ENCODE measurements at places on chromosomes 1 and 21.

GRCh38 chr21:16159213-16159970 lies 429.6 kb downstream of the USP25 start:
- DNase-seq: no peak

DNA sequence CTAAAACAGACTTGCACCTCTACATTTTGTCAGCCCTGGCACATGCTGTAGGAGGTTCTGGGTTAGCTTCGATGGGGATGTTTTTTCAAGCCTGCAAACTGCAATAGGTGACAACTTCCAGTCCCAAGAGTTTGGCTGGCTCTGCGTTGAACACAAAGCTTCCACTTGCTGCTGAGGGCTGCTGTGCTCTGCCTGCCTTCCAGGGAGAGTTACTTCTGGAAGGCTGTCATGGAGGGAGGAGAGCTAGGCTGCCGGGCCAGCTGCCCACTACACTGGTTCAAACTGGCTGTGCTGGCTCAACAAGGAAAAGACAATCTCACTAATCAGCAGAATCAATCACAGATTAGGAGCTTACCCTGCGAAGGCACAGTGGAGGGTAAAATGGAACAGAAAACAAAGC lies 46.7 kb upstream of the PPP2R5A start:
- no peak for DNase-seq

DNA sequence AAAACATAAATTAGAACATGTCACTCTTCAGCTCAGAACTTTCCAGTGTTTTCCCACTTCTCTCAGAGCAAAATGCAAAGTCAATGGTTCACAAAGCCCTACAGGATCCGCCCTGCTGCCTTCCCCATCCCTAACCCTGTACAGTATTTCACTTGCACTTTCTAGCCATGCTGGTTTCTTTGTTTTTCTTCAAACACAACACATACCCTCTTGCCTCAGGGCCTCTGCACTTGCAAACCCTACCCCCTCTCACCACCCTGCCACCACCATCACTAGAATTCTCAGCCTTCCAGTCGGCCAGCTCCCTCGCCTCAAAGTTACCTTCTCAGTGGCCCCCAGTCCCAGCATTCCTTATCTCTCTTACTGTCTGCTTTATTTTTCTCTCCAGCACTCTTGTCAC lies 17.6 kb downstream of the TEX35 start:
- DNase-seq: no peak

- DNase-seq: no peak
These were observed 53.6 kb downstream of the FBXO42 start for GRCh38 chr1:16298653-16299052.

DNA sequence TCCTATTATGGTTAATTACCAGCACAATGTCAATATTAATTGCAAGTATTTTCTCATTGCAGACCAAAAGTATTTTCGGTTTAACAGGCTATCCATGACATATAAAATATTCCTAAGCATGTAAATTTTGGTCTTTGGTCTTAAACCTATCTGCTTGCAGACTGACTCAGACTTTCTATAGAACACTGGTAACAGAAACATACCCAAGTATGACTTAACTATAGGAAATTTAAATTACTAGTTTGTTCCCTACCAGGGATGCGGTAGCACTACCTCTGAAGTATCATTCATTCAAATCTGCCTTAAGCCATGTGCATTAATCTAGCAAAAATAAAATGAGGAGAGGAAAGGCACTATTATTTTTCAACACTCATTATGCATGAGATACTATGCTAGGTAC lies 2.9 kb downstream of the TAF1A start:
- no peak for DNase-seq

- no peak for DNase-seq
These were observed 39.3 kb downstream of the HMGB4 start for GRCh38 chr1:33903210-33903589.

DNA sequence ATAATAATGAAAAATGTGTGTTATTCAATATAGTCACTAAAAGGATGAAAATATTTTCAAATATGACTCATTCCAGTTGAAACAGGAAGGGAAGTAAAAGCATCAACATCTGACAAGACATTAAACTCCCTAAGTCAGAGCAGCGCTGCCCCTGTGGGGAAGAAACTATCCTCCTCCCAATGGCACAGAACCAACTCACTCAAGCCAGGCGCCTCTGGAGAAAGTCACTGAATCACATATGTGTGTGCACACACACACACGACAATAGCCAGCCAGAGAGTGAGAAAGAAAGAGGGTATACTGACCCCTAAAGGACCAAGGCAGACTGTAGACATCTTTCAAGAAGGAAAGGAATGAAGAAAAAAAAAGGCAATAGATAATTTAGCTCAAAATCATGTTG lies 126.9 kb downstream of the SETD4 start:
- DNase-seq: no peak

DNA sequence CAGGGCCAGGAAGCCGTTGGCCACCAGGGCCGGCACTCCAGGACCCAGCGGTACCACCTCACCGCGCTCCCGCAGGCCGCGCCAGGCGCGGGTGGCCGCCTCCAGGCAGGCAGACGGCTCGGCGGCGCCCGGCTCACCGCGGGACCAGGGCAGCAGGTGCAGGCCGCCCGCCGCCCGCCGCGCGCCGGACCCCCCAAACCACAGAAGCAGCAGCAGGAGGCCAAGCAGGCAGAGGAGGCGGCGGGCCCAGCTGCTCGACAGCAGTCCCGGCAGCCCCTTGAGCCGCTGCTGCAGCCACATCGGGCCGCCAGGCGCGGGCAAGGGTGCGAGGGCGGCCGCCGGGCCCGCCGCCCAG lies 312 bp downstream of the KIAA2013 start:
- no peak for DNase-seq

DNA sequence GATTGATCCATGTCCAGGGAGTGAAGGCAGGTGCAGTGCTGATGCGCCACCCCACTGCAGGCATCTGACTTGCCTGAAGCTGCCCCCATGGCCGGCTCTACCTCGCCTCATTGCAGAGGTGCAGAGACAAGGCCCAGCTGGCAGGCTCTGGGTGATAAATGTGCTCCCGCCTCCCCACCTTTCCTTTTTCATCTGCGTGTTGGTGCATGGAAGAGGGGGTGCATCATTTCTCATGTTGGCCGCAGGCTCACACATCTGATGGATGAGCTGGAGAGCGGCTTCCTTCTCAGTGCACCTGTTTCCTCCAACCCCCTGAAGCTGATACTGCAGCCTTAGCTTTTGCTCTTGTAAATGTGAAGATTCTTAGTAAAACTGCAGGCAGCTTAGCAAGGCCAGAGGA lies 306.0 kb upstream of the KAZN start:
- no peak for DNase-seq

Measured in right lung (tissue), 10 donors.